Pancreas (tissue), 10 donors: ENCODE measurements at places on chromosomes 13 and 19. TPM values are rescaled to one million over a fixed set of nuclear protein-coding genes. Genes with fewer than 3 reads are reported as not detected.

Gene ALOX5AP
- total RNA-seq = 14.7 TPM

- DNase-seq = no peak
Measured at GRCh38 chr19:49132974-49133609, 13.7 kb downstream of the PPFIA3 start.

Gene FAM32A
- 17.6 TPM for total RNA-seq

DNA sequence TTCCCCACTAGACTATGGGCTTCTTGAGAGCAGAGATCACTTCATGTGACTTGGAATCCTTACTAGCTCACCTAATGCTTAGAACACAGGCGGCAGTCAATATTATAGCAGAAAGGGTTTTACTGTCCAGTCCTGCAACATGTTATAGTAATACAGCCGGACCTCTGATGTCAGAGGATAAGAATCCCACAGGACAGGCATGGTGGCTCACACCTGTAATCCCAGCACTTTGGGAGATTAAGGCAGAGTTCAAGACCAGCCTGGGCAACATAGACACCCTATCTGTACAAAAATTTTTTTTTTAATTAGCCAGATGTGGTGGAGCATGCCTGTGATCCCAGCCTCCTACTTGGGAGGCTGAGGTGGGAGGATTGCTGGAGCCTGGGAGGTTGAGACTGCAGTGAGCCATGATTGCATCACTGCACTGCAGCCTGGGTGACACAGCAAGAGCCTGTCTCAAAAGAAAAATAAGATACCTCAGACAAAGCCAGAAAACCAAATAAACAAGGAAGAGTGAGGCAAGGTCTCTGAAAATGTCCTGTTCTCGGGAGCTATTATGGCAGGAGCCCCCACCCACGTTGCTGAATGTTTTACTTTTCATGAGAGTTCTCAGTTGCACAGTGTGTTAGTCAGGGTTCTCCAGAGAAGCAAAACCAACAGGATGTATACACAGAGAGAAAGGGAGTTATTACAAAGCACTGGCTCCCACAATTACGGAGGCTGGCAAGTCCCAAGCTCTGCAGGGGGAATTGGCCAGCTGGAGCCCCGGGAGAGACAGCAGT is 100.8 kb downstream of the UBL3 start:
- DNase-seq = no peak
